Central memory CD8-positive, alpha-beta T cell (primary cell): ENCODE measurements at places on chromosomes 1 and 21.

DNA sequence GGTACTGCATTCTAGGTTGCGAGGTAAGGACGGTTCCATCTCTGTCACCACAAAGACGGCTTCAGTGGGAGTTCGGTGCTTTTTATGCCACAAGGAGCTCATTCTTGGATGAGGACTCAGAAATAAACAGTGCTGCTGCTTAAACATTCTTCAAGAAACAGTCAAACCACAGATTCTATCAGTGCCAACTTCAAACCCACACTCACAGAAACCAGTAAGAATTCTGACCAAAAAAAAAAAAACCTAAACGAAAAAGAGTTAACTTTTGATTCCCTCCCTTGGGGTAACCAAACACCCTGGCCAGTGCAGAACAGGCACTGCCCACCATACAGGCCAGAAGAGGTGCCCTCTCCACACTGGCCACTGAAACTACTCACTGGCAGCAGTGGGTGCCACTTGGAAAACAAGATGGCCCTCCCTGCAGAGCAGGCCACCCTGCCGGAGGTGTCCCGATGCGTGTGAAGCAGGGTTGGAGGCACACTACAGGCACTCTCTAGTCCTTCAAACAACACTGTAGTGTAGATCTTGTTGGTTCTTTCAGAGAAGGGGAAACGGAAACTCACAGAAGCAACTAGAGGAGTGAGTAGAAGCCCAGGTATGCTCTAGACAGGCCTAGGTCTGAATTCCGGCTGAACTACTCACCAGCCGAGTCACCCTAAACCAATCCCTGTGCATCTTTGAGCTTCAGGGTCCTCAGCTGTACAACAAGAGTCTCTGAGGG, 87.3 kb upstream of the TLR5 start:
- H3K4me3 ChIP-seq: peak overlapping the region; percentile 10
- peaks cover 8% of the 10 kb centered on the region for H3K27me3 ChIP-seq
- H3K36me3 ChIP-seq: peaks cover 3% of the 10 kb centered on the region
- no peak for DNase-seq
- peaks cover 21% of the 10 kb centered on the region for H3K4me1 ChIP-seq
- peak overlapping the region; percentile 14 for H3K27ac ChIP-seq

GRCh38 chr1:160713161-160713560, 1.5 kb upstream of the CD48 start:
- no peaks in the 10 kb centered on the region for H3K27me3 ChIP-seq
- H3K4me3 ChIP-seq: no peak overlapping the region
- peaks cover 32% of the 10 kb centered on the region for H3K4me1 ChIP-seq
- H3K27ac ChIP-seq: no peak overlapping the region
- no peak for DNase-seq
- peaks cover 3% of the 10 kb centered on the region for H3K36me3 ChIP-seq

GRCh38 chr1:6045110-6045502, 582 bp upstream of the KCNAB2 start:
- H3K4me3 ChIP-seq: no peak overlapping the region
- peaks cover 29% of the 10 kb centered on the region for H3K4me1 ChIP-seq
- no peak for DNase-seq

- H3K4me3 ChIP-seq: no peak overlapping the region
- peaks cover 14% of the 10 kb centered on the region for H3K36me3 ChIP-seq
- peaks cover 2% of the 10 kb centered on the region for H3K4me1 ChIP-seq
- no peaks in the 10 kb centered on the region for H3K27me3 ChIP-seq
Measured at GRCh38 chr1:43901196-43901961, 32.2 kb upstream of the ARTN start.

GRCh38 chr1:229102741-229103391, 168.0 kb upstream of the RAB4A start:
- H3K27me3 ChIP-seq: peaks cover 24% of the 10 kb centered on the region
- no peaks in the 10 kb centered on the region for H3K4me1 ChIP-seq
- H3K27ac ChIP-seq: no peak overlapping the region
- peaks cover 1% of the 10 kb centered on the region for H3K36me3 ChIP-seq
- no peak overlapping the region for H3K4me3 ChIP-seq

GRCh38 chr1:103783944-103784377, 34.3 kb downstream of the AMY1C start:
- H3K36me3 ChIP-seq: no peaks in the 10 kb centered on the region
- DNase-seq: no peak
- H3K27ac ChIP-seq: no peak overlapping the region
- H3K27me3 ChIP-seq: no peaks in the 10 kb centered on the region
- H3K4me3 ChIP-seq: no peak overlapping the region
